Activated CD4-positive, CD25-positive, alpha-beta regulatory T cell treated with anti-CD3 and anti-CD28 coated beads, Interleukin-2, amount 50 U/mL, for 72 hours (primary cell): ENCODE measurements at places on chromosomes 6 and 20.

- DNase-seq = no peak
Observed at GRCh38 chr6:14207448-14207847, 89.9 kb downstream of the CD83 start.

DNA sequence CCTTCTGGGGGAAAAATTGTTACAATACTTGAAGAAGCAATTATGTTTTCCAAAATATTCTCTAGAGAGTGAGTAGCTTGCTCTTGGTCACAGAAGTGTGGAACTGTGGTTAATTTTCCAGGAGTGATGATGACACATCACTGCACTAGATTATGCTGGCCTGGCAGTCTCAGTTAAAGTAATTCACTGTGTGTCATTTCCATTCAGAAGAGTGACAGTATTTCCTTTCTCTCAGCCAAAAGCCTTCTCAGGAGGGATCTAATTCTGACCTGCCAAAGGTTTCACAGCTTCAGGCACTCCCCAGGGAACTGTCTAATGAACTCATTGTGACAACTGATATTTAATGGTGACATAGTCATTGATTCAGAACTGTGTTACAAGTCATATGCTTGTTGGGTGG lies 517.5 kb downstream of the TBC1D32 start:
- no peak for DNase-seq

- no peak for DNase-seq
Observed at GRCh38 chr6:3803627-3804468, 45.3 kb upstream of the FAM50B start.

GRCh38 chr6:33273924-33274902 lies 2.3 kb downstream of the RPS18 start:
- no peak for DNase-seq

DNA sequence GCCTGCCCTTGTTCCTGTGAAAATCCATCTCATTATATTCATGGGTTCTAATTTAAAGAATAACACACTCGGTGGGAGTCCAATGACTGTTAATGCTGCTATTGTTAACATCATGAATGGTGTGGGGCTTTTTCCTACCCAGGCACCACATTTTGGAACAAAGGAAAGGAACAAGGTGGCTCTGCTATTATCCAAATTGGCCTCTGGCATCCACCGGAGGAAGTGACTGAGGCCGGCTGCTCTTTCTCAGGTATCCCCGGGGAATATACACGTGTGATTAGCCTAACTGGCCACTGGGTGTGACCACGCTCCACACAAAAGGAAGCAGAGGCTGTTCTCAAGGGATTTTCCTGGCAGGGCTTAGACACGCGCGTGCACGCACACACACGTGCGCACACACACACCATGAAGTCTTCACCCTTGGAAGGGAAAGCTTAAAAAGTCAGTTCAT lies 601.2 kb upstream of the ARID1B start:
- no peak for DNase-seq

DNA sequence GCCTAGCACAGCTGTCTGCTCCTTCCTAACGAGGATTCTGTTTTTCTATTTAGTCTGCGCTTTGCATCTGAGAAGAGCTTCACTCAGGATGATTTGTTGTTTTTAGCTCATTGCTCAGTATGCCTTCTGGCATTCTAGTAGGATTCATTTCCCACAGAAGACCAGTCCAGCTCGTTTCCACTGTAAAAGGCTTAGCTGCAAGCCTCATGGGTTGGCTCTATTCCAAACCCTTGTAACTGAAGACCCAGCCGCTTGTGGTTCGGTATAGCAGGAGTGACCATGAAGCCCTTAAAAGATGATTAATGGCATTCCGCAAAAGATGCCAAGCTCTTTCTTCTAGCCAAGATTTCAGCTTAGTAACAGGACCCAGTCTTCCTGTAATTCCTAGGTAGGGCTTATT lies 7.2 kb downstream of the ADGRF1 start:
- DNase-seq = no peak

GRCh38 chr6:35943390-35943789 lies 22.5 kb upstream of the SRPK1 start:
- no peak for DNase-seq

DNA sequence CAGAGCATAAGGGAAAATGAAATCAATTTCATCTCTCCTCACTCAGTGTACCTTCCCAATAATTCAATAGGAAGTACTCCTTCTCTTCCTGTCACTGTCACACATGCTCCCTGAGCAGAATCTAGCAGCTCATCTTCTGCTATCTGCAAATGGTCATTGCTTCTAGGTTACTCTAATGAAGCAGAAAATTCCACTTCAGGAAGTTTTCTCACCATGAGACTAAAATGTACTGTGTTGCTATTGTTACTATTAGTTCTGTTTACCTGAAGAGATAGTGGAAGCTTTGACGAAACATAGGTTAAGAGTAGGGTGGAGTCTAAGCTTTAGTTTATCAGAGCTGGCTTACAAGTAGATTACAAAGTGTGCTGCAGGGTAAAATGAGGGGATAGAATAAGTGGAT lies 52.8 kb downstream of the RFX6 start:
- no peak for DNase-seq
